ENCODE measurements at places on chromosomes 6 and 20.

DNA sequence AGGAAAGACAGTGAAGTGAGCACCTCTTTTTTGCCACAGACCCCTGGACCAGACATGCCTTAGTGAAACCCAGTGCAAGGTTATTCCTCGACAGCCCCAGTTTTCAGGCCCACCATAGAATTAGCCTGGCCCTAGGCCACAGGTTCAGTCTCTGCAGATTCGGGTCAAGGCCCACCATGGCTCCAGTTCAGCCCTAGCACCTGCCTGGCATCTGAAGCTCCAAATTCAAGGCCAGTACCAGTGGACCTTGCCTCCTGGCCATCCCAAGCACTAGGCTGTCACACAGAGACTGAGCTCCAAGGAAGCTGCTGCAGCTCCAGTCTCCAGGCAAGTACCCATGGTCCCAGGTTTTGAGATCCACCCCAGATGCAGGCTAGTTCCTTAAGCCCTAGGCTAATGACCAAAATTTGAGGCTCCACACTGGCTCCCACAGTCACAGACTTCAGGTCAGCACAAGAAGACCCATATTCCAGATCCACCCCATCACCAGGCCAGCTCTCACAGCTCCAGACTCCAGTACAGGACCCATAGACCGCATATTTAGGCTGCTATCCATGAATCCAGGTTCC is 877.5 kb upstream of the ADGRB3 start:
- no peak for DNase-seq

DNA sequence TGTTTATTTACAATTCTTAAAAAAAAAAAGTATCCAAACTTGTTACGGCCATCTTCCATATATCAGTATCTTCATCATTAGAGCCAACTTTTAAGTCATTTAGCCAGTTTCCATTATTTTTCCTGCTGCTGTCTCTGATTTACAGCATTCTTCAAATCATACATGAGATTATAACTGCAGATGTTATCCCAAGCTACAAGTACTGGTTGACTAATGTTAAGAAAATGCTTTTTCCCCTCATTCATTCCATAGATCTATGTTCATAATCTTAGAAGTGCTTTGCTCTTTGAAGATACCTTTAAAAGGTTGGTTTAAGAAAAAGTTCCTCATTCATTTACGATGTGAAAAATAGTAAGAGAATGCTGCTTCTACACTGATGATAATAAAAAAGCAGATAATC is 158.7 kb downstream of the RNGTT start:
- DNase-seq, result no peak

GRCh38 chr6:84866715-84867114 is 102.3 kb upstream of the TBX18 start:
- DNase-seq, result no peak

DNA sequence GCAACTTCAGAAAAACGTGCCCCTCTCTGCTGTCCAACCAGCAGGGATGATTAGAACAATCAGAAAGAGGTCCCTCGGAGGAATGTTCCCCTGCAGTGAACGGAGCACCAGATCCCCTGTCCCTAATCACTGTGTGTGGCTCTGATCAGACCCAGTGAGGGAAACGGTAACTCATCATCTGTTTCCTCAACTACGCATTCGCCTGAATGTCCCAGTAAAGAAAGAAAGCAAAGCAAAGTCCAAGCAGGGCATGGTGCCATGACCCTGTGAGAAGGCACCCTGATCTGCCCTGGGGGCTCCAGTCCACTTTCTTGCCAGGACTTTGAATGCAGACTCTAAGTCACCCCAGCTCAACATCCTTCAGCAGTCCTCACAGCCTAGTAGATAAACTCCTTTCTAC is 149.2 kb downstream of the LY86 start:
- no peak for DNase-seq

GRCh38 chr6:134123666-134124208 is 71.3 kb upstream of the SLC2A12 start:
- no peak for DNase-seq

DNA sequence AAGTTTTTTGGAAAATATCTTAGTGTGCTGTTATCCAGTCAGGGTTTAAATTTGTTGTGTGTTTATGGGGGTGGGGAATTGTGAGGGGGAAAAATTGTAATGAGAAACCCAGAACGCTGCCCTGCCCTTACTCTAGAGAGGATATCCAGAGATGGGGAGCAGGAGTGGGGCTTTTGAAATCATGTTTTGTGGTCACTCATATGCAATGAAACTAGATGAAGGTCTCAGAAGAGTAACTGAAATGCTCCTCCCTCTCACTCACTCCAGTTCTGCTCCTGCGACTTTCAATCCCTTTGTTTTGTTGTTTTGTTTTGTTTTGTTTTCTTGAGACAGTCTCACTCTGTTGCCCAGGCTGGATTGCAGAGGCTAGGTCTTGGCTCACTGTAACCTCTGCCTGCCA is 100.0 kb downstream of the CRYBG1 start:
- DNase-seq, result no peak

DNA sequence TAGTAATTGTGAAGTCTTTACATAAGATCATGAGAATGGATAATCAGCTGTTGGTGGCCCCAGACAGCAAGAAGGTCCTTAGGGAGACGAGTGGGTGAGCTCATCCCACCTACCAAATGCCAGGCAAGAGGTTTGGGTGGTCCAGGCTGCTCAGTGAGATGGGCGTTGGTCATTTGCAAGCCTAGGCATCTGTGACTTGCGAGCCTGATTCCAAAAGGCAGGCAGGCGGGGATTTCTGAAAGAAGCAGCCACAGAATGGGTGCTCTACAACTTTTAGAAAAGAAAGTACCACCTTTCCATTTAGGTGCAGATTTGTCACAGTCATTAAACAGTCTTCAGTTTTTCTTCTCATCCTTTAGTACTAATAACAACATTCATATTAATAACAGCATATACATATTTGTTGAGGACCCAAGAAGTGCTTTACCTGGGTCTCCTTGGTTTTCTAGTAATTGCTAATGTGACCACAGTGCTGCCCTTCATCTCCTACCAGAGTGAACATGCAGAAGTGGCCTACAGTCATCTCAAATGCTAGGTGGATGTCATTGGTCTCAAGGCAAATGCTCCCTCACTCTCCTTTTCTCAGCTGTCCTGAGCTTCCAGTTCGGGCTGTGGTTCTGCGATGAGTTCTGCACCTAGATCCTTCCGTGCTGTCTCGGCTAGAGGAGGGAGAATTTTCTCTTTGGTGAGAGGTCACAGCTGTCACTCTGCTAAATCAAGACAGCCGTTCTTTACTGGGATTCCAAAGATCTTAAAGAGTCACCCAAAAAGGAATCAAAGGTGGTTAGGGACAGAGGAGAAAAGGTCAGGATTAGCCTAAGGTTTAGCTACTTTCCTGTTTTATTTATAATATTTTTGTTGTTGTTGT is 2.7 kb downstream of the WRNIP1 start:
- no peak for DNase-seq

DNA sequence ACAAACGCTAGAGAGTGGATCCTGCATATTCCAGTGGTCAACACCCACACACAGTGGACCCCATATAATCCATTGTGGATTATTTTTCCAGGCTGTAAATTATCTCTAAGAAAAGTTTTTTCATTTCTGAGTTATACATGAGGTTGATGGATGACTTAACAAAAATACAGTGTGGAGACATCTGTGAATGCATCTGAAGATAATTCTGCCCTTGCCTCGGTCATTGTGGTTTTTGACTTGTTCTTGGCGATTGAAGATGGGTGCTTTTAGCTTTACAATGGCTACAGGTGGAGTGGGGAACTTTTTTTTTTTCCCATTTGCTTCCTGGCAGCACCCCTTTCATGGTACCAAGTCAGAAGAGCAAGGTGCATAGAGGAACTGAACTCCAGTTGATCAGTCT is 242.7 kb downstream of the MYLK4 start:
- DNase-seq, result no peak

DNA sequence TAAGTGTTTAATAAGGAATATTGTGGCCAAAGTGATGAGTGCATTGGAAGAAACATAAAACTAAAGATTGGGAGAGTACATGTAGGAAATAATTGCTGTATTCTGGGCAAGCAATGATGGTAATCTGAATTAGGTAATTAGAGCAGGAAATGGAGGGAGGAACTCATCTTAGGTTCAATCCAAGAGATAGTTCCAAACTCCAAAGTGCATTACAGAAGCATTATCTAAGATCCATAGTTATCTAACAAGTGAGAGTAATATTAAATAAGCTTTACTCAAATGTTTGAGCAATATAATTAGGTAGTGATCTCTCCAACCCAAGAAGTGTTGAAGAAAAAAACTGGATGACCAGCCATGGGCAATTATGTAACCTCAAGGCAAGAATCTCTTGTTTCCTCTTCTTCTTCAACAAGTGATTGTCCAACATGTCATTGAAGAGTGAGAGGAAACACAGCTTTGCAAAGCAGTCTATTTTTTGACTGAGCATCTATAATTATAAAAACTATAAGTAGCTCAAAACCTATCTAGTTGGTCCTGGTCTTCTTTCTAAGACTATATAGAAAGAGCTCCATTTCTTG is 181.2 kb upstream of the TNFAIP3 start:
- DNase-seq, result no peak

GRCh38 chr6:78599526-78599925 is 267.8 kb upstream of the IRAK1BP1 start:
- DNase-seq, result no peak

DNA sequence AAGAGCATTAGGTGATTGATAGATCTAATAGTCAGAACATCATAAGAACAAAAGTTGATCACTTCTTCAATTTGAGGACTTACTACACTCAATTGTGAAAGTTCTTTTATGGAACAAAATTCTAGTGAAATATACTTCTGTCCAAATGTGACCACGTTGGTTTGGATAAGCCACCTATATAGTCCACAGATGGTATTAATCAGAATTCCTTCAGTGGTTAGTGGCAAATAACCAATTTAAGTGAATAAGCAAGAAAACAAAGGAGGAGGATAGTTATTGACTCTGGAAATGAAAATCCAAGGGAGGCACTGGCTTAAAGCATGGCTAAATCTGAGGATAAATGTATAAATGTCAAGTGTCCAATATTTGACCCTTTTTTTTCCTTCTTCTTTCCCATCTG is 268.5 kb upstream of the MARCKS start:
- DNase-seq, result no peak

DNA sequence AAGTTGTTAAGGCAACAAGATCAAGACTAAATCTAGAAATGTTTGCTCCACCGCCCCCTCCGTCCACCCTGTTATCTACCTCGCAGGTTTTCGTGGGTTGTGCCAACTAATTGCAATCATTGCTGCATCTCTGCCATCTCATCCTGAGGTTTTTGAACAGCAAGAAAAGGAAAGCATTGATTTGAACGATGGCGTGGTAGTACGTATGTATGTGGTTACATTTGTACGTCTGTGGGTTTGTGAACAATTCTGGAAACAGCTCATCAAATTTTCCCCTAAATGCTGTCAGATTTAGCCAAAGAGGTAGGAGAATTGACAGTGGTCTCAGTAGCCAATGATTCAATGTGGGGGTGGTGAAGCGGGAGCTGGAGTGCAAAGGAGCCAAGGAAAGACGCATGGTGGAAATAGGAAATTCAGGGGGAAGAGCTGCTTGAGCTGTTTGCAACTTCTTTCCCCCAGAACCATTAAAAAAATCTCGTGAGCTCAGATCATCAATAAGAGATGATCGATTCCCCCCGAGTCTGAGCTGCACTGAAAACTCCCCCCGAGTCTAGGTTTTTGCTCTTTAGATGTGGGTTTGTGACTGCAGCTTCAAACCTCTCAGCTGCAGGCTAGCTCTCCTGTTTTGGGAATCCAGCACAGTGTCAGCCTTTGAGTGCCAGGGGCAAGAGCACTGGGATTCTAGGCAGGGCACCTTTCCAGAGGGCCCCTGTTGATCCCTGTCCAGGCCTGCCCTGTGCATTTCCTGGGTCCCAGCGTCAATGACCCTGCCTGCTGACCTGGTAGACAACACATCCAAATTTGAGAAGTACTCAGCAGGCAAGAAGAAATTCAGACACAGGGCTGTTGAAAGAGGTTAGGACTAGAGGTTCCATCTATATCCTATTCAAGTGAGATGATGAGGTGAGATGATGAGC is 72.6 kb upstream of the LY86 start:
- no peak for DNase-seq
